ENCODE measurements at places on chromosomes 11 and 22.

GRCh38 chr11:27409049-27409448, 46.0 kb upstream of the CCDC34 start:
- no peak for DNase-seq

GRCh38 chr11:6012035-6012668, 5.4 kb upstream of the OR56A4 start:
- no peak for DNase-seq

DNA sequence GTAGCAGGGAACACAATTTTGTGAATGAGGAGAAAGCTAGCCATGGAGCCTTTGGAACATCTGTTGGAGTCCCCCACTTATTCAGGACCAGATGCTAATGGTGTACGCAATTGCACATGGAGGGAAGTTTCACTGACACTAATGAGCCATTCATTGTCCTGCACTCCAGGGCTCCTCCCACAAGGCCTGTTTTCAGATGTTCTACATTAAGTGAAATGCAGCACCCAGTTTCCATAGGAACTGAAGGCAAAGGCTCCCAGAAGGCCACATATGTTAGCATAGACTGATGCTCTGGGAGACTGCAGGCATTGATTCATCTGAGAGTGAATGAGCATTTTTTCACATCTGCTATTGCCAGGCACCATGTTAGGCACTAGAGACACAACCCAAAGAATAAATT, 399.5 kb downstream of the ETS1 start:
- no peak for DNase-seq

DNA sequence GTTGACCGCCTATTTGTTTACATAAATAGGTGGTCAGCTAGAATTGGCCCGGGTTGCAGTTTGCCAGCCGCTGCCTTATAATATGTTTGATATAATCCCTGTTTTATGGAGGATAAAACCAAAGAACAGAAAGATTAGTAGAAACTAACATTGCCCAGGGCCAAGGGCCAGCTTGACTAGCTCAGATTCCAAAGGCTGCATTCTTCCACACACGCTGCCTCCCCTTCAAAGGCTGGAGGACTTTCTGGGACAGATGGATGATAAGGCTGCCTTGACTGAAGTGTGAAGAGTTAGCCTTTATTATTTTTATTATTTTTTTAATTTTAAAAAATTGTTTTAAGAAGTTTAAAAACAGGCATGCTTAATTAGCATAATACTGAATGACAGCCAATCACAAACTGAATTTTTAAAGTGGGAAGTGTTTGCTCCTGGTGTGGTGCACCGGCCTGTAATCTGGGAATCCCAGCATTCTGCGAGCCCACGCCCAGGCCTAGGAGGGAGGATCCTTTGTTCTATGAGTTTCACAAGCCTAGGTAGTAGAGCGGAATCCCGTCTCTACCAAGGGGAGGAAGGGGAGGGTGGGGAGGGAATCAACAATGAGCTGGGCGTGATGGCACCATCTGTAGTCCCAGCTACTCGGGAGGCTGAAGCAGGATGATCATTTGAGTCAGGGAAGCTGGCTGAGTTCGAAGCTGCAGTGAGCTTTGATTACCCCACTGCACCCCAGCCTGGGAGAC, 114.9 kb downstream of the NAV2 start:
- DNase-seq, result no peak

- peak; percentile 82 for DNase-seq
Measured at GRCh38 chr22:35257321-35258190, at the start of gene HMGXB4. TSS of gene HMGXB4 (plus strand) at chr22:35257493. CDS start at chr22:35262391, 4,898 bp downstream.

GRCh38 chr11:86511086-86511551, 136.4 kb downstream of the CCDC81 start:
- DNase-seq, result no peak

- no peak for DNase-seq
Measured at GRCh38 chr11:121494355-121495099, 41.8 kb upstream of the SORL1-AS1 start.

DNA sequence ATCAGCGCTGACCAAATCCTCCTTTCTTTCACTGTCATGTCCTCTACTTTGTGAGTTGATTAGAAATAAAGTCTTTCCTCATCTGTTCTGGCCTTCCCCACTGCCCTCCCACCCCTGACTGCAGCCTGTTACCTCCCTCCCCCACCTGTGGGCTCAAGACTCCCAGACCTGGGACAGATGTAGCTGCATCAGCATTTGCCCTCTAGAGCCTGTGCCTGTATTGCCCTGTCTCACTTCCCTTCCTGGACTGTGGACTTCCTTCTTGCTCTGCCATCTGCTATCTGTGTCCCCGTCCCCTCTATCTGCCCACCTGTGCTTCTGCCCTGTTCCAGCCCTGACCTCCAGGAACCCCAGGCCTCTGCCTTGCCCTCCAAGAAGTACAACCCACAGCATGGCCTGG, 122.5 kb downstream of the GALNT18 start:
- no peak for DNase-seq

GRCh38 chr22:42280140-42280539, 9.7 kb upstream of the TCF20 start:
- DNase-seq, result no peak

DNA sequence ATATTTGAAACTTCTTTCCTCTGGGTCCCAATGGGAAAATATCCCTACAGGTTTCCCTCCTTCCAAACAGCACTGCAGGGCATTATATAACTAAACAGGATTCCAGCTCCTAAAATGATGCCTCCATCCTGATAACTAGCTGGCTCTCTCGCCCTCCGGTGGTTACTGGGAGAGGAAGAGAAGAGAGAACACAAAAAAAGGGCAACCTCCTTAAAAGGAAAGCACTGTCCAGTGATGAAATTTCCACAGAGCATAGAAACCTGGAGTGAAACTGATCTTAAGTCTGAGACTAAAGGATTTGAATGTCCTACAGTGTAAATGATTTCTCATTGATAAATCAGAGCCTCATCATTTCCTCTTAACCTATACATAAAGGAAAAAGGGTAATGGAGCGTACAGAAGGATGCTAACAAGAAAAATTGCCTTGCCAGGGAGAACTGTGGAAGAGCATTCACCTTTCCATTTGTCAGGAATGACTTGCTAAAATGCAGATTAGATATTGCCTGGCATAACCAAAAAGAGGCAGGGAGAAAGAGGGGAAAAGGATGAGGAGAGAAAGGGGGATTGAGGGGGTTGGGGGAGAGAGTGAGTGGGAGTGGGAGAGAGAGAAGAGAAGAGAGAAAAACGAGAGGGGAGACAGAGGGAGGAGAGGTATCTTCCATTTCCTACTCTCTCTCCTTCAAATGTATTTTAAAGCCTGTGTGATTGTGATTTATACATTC, 121.3 kb downstream of the APOL5 start:
- peak; percentile 27 for DNase-seq

GRCh38 chr11:21896746-21897602, 295.9 kb upstream of the ANO5 start:
- DNase-seq, result no peak

GRCh38 chr11:25441421-25441820, 890.5 kb upstream of the ANO3 start:
- no peak for DNase-seq

GRCh38 chr11:70029861-70030380, 48.2 kb upstream of the ANO1 start:
- DNase-seq, result no peak

GRCh38 chr22:50238755-50239154, 6.1 kb downstream of the TUBGCP6 start:
- DNase-seq, result no peak

DNA sequence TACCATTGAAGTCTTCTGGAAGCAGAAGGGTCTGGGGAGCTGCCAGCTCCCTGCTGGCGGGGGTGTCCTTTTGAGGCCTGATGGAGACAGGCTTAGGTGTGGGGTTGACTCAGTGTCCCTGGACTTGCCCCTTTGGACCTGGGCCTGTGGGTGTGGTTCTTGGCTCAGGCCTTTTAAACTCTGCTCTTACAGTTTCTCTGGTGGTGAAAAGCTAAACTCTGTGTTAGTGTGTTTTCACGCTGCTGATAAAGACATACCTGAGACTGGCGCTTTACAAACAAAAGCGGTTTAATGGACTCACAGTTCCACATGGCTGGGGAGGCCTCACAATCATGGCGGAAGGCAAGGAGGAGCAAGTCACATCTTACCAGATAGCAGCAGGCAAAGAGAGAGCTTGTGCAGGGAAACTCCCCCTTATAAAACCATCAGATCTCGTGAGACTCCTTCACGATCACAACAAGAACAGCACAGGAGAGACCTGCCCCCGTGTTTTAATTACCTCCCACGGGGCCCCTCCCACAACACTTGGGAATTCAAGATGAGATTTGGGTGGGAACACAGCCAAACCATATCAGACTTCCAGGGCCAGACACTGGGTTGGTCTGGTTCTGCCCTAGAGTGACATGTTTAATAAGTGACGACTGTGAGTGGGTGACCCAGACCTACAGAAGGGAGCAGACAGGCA, 26.5 kb downstream of the GRAMD4 start:
- DNase-seq, result no peak

DNA sequence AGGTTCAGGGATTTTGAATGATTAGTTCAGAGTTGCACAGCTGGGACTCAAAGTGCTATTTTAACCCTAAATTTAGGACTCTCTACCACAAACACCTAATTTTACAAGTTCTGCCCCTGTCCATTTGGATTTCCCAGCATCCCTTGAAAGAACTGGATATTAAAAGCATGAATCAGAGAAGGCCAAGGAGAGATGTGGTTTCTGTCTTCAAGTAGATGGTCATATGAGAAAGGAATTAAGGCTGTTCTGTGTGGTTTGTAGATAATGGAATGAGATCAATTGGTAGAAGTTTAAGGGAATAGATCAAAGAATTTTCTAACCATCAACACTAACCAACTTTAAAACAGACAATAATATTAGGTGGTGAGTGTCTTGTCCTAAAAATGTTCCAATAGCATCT, 106.4 kb upstream of the TENM4 start:
- no peak for DNase-seq
